ENCODE measurements at places on chromosomes 4 and X.

DNA sequence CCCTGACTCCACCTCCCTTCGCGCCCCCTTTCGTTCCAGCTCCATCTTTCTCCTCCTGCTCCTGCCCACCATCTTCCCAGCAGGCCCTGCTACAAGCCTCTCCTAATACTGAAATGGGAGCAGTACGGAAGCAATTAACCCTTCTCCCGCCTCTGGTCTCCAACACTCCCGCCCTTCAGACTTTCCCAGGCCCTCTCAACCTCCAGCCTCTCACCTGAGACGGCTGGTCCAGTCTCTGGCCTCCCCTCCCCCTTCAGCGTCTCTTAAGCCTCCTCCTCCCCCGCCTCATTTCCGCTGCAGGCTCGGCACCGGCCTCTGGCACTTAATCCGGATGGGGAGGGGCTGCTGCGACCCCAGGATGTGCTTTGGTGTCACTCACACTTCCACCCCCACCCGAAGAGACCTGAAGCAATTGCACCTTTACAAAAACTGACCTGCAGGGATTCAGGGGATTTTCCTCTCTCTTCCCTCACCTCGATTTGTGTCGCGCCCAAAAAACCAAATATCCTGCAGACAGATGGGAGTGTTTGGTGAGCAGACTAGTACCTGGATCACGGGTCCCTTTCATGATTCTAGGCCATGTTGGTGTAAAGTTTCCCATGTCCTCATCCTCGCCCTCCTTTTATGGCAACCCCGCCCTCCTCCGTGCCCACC is 657 bp downstream of the TCEAL8 start:
- no peak for DNase-seq

GRCh38 chr4:182448281-182449151 is 205.3 kb downstream of the TENM3 start:
- peak; percentile 10 for DNase-seq

GRCh38 chrX:31546126-31546525 is 474.3 kb upstream of the FTHL17 start:
- no peak for DNase-seq

DNA sequence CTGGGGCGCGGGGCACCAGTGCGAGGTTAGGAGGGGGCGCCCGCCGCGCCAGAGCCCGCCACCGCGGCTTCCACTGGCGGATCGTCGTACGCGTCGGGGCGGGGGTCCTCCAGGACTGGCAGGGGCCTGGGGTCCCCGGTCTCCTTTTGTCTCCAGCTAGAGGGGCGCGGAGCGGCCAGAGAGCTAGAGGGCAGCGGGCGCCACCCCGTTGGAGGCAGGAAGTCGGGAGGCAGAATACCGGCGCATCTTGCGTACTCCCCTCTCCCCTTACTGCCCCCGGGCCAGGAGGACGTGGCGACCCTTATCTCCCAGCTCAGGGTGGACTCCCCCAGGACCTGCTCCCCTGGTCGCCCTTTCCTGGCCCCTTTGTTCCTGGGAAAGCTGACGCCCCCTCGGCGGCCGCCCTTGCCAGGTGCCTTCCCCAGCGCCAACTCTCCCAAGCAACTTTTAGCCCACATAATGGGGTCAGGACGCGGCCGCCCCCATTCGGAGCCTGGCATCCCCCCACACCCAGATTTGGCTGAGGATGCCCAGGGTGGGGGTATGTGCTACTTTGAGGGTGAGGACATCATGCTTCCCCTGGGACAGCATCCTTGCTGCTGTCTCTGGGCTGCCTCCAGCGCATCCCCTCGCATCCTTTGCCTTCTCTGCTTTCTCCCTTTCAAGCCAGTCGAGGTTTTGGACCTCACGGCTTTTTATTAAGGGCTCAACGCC is 933 bp downstream of the CNKSR2 start:
- no peak for DNase-seq

GRCh38 chr4:23312686-23313085 is 577.2 kb downstream of the PPARGC1A start:
- DNase-seq, result no peak

DNA sequence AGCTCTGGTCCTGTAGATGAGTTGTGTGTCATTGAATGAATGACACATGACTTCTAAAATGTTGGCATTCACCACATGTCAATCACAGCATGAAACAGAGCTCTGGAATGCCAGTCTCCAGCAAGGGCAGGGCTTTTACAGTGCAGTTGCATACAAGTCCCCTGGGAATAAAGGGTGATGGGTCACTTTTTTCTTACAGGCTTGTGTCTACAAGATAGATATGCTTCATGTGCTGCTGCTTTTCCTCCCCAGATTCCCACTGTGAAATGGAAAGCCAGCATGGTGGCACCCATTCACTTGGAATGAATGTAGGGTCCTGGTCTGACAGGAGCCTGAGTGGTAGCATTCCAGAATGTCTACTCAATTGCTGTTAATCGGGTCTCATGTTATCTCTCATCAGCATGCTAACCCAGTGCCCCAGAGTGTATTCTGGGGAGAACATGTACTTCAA is 159.1 kb upstream of the KIT start:
- no peak for DNase-seq

- no peak for DNase-seq
These were observed 4.9 kb upstream of the PNMA6E start for GRCh38 chrX:153406011-153406410.

GRCh38 chr4:8886612-8887406 is 15.2 kb upstream of the HMX1 start:
- DNase-seq, result no peak

- DNase-seq, result no peak
These were observed 226.4 kb upstream of the CASK start for GRCh38 chrX:42149765-42150164.

GRCh38 chr4:174537634-174538033 is 15.3 kb upstream of the HPGD start:
- DNase-seq, result no peak

DNA sequence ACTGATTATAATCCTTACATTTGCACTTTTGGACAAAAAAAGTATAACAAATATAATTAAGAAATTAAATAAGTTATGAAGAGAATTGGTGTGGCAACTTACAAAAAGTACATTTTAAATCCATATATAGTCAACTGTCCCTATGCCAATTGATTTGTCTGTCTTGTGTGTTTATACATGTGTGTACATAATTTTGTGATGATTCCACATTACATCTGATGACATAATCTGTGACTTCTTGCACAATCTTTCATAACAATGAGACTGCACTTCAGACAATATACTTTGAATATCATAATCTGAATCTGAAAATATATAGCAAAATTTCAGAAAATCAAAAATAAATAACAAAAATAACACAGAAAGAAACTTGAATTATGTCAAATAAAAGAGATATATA is 953.4 kb downstream of the FAT4 start:
- no peak for DNase-seq

- DNase-seq, result no peak
These were observed 40.6 kb upstream of the FTHL17 start for GRCh38 chrX:31112226-31112999.

GRCh38 chr4:147772056-147772455 is 40.2 kb downstream of the ARHGAP10 start:
- DNase-seq, result no peak

GRCh38 chr4:2417765-2418649 is at the start of gene ZFYVE28:
TSS of gene ZFYVE28 (minus strand) at chr4:2418645. CDS start at chr4:2418323, 322 bp downstream.
- DNase-seq, result no peak

- DNase-seq, result no peak
These were observed 49.0 kb upstream of the TRPC3 start for GRCh38 chr4:122000849-122001248.

DNA sequence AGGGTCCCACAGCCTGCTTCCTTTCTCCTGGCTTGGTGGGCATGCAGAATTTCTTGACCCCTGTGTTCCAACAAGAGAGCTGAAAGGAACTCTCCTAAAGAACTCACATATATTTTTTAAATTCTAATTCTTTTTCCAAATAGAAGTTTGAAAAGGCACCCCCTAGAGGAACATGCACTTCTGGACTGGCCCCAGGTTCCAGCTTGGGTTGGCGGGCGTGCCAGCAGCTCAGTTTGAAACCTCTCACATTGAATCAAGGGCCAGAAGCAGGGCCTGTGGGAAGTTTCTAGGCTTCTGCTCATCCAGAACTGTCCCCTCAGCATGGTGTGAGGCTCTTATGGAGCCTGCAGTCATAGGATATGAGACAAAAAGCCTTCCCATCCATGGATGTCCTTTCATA is 132.6 kb downstream of the ATG4A start:
- DNase-seq, result no peak

- DNase-seq, result no peak
These were observed 431.8 kb downstream of the BCOR start for GRCh38 chrX:39665830-39666518.

GRCh38 chrX:94758130-94758529 is 1084.1 kb downstream of the FAM133A start:
- DNase-seq, result no peak

- no peak for DNase-seq
These were observed 35.8 kb downstream of the ARHGEF38 start for GRCh38 chr4:105588252-105588651.

DNA sequence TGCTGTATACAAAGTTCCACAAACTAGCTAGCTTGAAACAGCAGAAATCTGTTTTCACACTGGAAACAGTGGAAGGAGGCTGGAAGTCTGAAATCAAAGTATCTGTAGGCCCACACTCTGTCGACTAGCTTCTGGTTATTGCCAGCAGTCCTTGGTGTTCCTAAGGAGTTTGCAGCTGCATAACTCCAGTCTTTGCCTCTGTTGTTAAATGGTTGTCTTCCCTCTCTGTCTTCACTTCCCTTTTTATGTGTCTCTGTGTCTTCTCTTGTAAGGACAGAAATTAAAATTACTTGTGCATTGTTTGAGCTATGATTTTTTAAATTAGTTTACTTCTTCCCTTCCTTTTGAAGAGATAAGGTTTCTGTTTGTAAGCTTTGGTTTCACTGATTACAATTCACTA is 8.2 kb downstream of the MTHFD2L start:
- no peak for DNase-seq

GRCh38 chr4:8523766-8524165 is 56.4 kb upstream of the GPR78 start:
- DNase-seq, result no peak

- DNase-seq, result no peak
These were observed 13.7 kb downstream of the WDFY3 start for GRCh38 chr4:84952776-84953175.

GRCh38 chr4:36997727-36998126 is 246.8 kb upstream of the NWD2 start:
- DNase-seq, result no peak

- no peak for DNase-seq
These were observed 143.8 kb downstream of the ANAPC10 start for GRCh38 chr4:144954230-144954629.

- DNase-seq, result no peak
These were observed 41.9 kb downstream of the CNGA1 start for GRCh38 chr4:47974566-47974965.

GRCh38 chr4:68499021-68499420 is 51.8 kb downstream of the TMPRSS11E start:
- DNase-seq, result no peak

GRCh38 chrX:22249371-22249770 is 23.3 kb upstream of the CBLL2 start:
- DNase-seq, result no peak

- no peak for DNase-seq
These were observed 46.7 kb upstream of the PRDM8 start for GRCh38 chr4:80150387-80151180.

- DNase-seq, result no peak
These were observed 677 bp upstream of the CYP4V2 start for GRCh38 chr4:186190581-186191199.

DNA sequence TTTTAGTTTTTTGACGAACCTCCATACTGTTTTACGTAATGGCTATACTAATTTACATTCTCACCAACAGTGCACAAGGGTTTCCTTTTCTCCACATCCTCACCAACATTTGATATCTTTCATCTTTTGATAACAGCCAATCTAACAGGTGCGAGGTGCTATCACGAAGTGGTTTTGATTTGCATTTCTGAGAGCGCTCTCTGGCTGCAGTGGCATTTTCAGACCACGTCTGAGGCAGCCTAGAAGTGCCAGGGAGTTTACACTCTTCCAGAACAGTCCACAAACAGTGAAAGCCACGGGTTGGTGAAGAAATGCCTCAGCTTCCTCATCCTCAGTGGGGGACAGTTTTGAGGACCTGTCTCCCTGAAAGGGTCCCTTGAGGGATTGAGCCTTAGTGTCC is 471.0 kb downstream of the BCOR start:
- DNase-seq, result no peak

GRCh38 chrX:40727581-40728252 is 7.6 kb downstream of the MED14 start:
- no peak for DNase-seq

DNA sequence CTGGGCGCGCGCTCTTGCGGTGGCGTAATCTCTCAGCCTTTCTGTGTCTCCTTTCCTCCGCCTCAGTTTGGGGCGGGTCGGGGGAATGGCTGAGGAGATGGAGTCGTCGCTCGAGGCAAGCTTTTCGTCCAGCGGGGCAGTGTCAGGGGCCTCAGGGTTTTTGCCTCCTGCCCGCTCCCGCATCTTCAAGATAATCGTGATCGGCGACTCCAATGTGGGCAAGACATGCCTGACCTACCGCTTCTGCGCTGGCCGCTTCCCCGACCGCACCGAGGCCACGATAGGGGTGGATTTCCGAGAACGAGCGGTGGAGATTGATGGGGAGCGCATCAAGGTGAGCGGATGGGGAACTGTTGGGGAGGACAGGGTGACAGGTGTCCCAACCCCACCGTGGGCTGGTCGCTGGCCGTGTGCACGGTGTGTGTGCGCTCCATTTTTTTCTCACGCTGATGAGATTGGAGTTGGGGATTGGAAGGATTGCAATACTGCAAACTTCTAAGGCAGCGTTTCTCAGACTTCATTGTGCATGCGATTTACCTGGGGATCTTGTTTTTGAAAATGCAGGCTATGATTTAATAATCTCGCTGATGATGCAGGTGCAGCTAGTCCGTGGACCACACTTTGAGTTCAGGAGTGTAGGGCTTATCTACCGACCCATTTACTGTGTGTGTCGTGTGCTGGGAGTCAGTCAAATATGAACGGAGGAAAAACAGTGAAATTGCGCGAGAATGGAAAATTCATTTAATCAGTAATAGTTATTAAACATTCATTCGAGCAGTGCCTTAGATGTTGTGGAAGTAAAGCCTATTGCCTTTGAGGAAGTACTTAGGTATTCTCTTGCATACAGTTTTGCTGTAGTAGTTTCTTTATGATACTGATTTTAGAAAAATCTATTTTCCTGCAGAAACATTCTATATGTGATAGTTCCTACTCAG is at the start of gene RAB33B:
RAB33B (plus strand) TSS at position 11 of the 935 bp plus-strand sequence; CDS start at position 86, 75 bp downstream.
- DNase-seq, result no peak

DNA sequence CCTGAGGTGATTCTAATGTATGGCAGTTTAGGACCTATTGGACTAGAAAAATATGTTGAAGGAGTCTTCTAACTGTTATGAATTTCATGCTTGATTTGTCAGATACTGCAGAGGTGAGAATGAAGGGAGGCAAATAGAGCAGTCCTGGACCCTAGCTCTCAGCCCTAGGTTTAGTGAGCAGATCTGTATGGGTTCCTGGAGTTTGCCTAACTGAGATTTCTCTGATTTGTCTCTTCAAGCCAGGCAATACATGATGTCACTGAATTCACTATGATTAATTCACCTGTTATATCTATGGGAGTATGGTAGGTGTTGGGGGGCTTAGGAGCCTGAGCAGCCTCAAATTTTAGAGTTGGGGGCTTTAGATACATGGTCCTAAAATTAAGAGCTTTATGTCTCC is 2.6 kb downstream of the MND1 start:
- no peak for DNase-seq
